Activated naive CD8-positive, alpha-beta T cell treated with anti-CD3 and anti-CD28 coated beads, Interleukin-2, amount 50 U/mL, for 16 hours (primary cell): ENCODE measurements at places on chromosomes 2 and 18.

DNA sequence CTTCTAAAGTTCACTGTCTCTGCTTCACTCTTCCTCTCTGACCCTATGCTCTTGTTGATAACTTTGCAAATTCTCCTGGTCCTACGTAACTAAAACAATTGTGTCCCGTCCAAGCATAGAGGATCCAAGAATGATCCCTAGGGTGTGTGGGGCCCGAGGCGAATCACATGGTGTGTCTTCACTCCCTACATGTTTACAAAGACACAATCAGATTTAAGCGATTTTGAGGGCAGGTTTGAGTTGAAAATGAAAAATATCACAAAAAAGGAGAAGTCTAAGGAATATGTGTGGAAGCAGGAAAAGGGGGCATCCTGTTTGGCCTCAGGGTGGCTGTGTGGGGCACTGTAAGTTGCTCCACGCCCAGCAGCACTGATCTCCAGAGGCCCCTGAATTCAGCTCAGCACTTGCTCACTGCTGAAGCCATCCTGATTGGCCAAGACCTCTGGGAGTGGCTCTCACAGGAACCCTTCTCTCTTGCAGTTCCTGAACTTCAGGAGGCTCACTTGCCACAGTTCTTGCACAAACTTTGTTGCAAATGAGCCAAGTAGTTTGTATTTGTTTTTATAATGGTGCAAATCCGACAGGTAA is 363.6 kb downstream of the ZNF521 start:
- DNase-seq = no peak

DNA sequence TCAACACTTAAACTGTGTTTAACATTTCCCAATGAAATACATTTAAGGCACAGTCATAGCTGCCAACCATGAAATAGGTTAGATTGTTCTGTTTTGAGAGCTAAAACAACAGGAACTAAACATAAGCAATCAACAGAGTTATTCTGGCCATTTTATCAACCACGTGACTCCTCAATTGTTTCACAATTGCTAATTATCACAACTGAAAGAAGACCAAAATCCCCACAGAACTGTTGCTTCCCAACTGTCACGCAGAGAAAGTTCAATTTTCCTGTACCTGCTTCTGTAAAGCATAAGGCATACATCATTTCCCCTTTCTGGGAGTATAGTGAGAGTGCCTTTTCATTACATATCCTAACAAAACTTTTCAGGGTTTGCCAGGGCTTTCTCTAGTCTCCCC is 248.6 kb downstream of the EPHA4 start:
- no peak for DNase-seq

DNA sequence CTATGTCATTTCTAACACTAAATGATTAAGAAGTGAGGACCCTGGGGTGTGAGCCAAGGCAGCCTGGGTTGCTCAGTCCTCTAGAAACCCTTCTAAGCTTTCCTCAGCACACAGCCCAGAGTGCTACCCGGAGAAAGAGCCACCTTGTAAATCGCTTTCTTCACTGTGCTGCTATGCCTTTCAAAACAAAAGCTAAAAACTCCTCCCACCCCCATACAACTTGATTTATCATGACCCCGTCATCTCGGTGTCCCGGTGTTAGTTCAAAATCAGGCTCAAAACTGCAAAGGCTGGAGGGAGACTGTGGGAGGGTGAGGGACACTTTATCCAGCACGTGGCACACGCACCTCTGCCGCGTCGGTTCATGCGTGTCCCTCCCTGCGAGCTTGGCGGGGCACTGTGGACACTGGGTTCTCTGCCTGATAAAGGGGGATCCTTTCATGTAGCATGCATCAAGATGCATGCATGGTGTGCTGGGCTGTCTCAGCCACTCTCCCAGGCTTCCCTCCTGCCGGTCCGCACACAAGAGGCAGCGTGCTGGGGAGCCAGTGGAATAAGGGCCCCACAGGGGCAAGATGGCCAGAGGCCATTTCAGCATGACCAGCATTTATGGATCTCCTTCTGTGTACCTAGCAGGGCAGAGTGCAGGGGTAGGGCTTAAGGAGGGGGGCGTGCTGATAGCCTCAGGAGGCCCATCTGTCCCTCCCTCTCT is 170.4 kb downstream of the SMAD7 start:
- DNase-seq = no peak

- DNase-seq = no peak
Observed at GRCh38 chr2:191758518-191759507, 80.9 kb downstream of the NABP1 start.

DNA sequence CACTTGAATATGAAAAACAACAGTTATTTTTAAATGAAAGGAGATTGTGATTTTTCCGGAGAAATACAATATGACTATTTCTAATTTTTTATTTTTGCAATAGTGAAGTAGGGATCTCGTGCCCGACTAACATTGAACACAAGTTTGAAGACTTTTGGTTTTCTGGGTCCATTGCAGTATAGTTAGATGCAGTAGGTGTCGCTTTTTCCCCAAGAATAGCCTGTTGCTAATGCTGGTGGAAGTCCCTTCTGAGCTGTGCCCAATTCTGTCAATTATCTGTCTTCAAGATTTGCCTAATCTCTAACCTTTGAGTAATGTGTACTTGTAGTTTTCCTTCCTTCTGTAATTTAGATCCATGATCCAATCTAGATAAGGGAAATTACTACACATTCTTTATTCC is 36.5 kb downstream of the SEMA4F start:
- no peak for DNase-seq

DNA sequence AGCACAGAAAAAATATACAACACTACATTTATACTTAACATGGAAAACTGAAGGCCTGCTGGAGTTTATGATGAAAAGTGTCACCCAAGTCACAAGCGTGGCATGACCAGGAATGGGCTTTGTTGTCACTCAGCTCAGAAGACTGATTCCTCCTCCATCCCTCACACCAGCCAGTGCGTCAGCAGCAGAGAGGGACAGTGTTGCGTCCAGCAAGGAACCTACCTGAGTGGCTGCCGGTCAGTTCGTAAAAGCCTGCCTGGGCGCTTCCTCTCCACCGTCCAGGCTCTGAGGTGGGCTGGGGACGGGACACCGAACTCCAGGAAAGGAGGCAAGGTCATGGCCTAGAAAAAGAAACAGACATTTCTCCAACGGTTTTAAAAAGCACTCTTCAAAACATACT is 77.4 kb downstream of the USP40 start:
- DNase-seq = no peak

DNA sequence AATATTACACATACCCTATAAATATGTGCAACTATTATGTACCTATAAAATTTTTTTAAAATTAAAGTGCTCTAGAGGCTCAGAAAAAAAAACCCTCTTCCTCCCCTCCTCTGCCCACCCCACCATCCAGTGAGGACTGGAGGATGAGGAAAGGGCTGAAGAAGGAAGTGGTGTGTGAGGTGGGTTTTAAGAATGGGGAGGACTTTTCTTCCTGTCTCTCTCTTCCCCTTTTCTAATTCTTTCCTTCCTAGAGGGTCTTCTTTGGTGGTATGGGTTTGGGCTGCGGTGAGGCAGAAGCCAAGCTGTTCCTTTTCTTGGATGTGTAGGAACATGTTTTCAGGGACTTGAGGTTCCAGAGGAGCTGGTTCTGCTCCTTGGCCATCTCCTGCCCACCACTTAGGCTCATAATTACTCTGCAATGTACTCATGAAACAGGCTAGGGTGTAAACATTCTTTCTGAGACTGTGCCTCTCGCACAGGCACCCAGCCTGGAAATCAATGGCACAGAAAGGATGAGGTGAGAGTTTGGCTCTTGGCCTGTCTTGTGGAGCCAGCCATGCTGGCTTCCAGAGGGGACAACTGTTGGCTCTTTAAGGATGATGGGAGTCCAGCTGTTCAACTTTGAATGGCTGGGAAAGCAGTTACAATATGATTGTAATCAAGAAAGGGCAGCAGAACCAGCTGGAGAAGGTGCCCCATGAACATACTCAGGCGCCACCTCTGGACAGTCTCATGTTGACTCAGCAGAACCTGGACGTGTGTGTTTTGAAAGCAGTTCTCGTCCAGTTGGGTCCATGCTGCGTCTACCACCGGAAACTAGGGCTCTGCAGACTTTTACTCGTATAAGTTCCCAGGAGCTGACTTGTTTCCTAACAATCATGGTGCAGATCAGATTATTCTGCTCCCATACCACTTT is 38.3 kb downstream of the IL1RL2 start:
- no peak for DNase-seq

- no peak for DNase-seq
Observed at GRCh38 chr2:86072271-86072858, 33.3 kb downstream of the POLR1A start.

DNA sequence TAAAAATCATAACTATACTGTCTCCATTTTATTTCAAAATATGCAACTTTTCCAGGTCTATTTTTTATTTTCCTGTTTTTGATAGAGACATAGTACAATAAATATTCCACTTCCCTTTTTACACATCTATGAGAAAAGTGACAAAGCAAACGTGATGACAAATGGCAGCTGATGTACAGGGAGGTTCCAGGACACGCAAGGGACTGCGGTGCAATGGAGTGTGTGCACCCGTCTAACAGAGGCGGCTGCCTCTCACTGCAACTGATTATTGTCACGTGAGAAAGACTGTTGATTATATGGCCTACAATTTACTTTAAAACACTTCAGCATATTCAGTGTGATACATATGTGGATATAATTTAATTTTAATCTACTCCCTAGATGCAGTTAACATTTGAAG is 142.6 kb downstream of the LRRC30 start:
- DNase-seq = no peak

GRCh38 chr2:36173760-36174404 is 181.7 kb upstream of the CRIM1 start:
- DNase-seq = no peak

DNA sequence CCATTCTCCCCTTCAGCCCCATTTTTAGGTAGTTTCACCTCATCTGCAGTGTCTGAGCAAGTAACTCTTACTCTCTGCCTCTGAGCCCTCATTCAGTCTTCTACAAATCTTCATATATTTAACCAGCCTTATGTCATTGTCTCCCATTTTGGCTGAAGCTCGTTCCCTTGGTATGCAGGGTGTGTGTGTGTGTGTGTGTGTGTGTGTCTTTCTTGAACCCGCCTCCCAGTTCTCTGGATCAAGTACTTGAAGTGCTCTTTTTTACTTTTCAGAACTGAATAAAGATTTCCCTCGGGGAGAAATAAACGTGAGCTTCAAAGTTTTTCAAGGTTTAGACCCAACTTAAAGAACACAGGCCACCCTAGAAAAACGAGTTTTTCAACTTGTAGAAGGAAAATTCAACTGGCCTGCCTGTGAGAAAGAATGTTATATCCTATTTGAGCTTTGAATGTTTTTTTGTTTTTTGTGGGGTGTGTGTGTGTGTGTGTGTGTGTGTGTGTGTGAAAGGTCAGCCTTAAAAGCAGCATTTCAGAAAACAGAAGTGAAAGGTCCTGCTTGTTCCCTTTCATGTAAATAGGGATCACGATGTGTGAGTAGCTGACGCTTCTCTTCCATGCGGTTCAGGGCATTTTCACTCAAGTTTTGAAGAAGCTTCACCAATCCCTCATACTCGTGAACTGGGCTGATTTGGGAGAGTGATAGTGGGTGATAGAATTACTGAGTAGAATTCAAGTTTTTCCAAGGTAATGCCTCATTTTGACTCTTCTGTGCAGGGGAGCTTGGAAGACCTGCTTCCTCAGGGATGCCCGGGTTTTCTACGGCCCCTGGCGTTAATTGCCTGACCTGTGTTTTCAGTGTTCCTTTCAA is 50.6 kb upstream of the EML6 start:
- no peak for DNase-seq

DNA sequence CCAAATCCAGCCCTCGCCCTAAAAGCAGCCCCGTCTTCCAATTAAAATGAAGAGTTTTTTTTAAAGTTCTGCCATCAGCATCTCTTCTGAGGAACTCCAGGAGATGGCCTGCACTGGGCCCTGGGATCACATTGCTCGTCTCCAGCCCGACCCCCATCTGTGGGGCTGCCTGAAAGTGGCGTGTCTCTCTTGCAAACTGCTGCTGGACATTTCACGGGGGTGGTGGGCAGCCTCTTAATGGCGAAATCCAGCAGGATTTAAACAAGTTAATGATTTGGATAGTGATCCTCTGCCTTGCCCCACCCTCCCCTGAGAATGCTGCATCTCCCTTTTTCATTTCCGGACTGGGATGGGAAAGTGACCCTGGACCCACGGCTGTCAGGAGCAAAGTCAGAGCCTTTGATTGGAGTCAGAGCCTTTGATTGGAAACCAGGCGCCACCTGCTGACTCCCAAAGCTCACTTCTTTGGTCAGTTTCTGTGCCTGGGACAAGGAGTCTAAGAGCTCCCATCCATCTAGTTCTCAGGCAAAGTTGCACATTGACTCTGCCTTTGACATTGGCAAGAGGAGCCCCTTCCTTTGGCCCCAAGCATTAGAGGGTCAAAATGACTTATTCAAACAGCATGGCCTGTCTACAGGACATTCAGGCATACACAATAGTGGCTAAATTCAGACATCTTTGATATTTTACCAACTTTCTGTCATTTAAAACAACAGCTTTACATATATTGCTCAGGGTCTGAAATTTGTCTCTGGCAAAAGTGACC is 155.2 kb downstream of the SH3BP4 start:
- no peak for DNase-seq

DNA sequence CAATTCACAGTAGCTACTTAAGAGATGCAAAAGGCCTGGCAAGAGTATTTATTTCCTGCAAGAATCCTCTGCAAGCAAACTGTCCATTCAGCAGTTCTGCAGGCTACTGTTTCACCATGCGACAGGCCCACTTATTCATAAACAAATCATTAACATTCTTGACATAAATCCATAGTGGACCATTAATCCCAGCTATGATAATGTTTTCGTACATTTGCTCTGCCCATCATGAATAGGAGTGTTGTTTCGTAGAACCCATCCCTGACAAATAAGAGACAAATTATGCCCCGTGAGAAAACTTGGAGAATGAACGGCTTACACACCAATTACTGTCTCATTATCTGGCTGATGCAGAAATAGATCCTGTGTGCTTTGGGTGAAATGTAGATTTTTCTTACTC is 65.4 kb downstream of the PID1 start:
- no peak for DNase-seq

GRCh38 chr2:73837847-73838585 is 9.3 kb downstream of the STAMBP start:
- DNase-seq = no peak

GRCh38 chr2:96124406-96125265 is 8.3 kb upstream of the ADRA2B start:
- DNase-seq = no peak

- no peak for DNase-seq
Observed at GRCh38 chr2:54107903-54108615, 7.4 kb upstream of the ACYP2 start.

DNA sequence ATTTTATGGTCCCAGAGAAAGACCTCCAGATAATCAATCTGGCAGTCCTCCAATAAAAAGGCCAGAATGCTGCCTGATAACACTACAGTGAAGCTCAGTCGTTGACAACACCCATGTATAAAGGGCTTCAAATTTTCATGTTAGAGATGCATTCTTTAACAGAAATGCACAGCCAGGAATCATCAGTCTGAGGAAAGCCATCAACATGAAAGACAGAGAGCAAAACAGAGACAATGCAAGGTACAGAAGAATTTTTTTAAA is 13.8 kb downstream of the BABAM2 start:
- no peak for DNase-seq
